ELR (cell line): ENCODE measurements at places on chromosomes 7 and 10.

DNA sequence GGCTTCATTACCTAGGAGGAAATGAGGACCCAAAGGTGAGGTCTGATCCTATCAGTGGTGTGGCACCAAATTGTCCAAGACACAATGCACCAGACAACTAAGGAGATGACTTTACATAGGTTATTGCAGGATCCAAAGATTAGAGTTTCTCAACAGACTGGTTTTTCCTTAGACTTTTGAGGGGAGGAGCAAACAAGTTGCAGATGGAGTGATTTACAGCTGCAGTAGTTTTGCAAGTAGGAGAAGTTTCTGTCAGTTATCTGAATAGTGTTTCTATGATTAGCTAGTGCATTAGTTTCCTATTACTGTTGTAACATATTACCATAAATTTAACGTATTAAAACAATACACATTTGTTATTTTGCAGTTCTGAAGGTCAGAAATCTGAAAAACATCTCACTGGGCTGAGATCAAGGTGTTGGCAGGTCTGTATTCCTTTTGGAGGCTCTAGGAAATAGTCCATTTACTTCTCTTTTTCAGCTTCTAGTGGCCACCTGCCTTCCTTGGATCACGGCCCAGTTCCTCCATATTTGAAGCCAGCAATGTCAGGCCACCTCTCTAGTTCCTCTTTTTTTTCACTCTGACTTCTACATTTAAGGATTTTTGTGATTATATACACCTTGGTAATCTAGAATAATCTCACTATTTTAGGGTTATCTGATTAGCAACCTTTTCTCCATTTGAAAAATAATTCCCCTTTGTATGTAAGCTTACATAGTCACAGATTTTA lies 994.9 kb downstream of the REEP3 start:
- DNase-seq = no peak

GRCh38 chr7:156725936-156726335 lies 85.4 kb downstream of the RNF32 start:
- DNase-seq = no peak

GRCh38 chr10:95513941-95514392 lies 47.2 kb downstream of the SORBS1 start:
- peak; percentile 27 for DNase-seq

DNA sequence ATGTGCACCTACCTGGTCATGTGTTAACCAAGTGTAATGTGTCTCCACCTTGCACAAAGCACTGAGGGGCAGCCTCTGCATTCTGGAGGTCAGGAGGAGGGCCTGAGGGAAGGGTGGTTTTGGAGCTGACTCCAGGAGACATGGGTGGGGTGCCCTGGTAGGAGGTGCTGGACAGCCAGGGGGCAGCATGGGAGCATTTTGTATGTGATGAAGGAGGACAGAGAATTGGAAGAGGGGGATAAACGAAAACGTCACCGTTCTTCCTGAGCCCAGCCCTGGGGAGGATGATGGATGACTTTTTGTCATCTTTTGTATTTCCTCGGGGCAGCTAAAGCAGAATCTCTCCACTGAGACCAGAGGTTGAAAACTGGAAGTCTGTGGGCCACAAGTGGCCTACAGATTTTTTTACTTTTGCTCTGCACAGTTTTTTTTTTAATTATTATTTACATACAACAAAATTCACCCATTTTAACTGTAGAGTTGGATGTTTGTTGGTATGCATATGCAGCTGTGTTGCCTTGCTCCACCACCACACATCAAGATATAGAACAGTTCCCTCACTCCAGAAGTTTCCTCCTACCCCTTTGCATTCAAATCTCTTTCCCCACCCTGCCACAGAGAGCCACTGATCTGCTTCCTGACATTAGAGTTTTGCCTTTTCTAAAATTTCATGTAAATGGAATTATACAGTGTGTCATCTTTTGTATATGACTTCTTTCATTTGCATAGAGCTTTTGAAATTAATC lies 242.5 kb downstream of the VTI1A start:
- peak; percentile 38 for DNase-seq

DNA sequence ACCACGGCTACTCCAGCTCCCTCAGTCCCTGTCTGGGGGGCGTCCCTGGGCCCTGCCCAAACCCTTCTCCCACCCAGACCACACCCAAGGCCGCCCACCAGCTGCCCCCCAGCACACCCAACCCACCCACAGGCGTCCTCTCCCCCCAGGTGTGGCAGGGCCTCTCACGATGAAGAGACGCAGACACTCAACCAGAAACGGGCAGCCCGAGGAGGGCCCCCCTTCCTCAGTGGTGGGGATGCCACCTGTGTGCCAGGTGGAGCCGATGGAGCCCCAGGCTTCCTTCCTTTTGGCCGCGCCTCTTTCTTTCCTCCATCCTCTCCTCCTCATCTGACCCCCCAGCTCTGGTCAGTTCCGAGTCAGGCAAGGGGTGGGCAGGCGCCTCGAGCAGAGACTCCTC lies 28.7 kb downstream of the ADGRA1 start:
- DNase-seq = no peak

DNA sequence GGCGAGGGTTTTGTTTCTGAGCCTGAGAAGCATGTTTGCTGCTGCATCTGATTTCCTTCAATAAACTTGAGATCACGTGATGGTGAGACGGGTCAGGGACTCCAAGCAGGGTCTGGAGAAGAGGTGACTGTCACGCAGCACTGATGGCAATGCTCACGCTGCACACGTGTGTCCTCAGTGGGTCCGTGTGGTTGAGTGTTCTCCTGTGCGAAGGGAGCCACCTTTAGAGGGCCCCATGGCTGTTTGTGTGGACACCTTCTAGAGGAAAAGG lies 100.4 kb downstream of the WDR37 start:
- DNase-seq = no peak

DNA sequence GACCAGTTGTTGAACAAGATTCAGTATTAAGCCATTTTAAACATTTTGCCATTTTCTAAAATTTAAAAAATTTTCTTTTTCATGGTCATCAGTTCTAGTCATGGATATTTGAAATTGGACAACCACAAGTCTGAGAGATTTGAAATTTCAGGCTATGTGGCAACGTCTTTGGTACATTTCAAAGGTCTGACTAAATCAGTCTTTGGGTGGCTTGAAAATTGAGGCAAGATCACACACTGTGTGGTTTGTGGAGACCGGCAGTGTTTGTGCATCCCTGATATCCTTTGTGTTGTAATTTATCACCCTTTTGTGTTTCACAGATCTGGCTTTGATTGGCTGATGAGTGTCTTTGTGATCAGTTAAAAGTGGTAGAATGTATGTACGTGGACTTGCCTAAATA lies 35.7 kb downstream of the CCAR1 start:
- no peak for DNase-seq

- peak; percentile 24 for DNase-seq
These were observed 11.7 kb downstream of the EPHB6 start for GRCh38 chr7:142866361-142867096.

GRCh38 chr7:18189500-18190126 lies 162.0 kb upstream of the PRPS1L1 start:
- no peak for DNase-seq

GRCh38 chr10:88346144-88346977 lies 236.8 kb downstream of the RNLS start:
- no peak for DNase-seq

DNA sequence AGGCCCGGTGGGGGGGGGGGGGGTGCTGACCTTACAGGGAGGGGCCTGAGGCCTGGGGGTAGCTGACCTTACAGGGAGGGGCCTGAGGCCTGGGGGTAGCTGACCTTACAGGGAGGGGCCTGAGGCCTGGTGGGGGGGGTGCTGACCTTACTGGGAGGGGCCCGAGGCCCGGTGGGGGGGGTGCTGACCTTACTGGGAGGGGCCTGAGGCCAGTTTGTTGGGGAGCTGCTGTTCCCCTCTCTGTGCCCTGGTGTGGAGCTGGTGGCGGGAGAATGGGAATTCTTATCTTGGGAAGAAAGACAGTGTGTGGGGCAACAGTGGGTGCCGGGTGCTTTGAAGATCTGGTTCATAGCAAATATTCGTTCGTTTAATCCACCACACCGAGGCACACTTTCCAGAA lies 46.6 kb upstream of the CFAP46 start:
- no peak for DNase-seq

GRCh38 chr10:88500656-88501055 lies 82.5 kb downstream of the RNLS start:
- no peak for DNase-seq

DNA sequence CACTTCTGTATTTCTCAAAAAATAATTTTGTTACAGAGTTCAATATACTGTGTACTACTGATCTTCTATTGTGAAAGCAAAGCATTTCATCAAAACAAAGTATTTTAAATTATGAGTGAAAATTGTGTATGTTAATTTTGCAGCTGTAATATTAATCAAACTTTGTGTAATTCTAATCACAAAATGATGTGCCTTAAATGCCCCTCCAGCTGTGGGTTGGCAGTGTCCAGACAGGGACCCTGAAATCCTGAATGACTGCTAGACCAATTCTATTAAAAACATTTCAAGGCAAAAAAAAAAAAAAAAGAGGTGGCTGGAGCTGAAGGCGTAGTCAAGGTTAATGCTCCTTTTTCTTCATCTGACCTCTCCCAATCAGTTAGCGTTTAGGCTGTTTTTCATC lies 36.2 kb downstream of the SCD start:
- no peak for DNase-seq

DNA sequence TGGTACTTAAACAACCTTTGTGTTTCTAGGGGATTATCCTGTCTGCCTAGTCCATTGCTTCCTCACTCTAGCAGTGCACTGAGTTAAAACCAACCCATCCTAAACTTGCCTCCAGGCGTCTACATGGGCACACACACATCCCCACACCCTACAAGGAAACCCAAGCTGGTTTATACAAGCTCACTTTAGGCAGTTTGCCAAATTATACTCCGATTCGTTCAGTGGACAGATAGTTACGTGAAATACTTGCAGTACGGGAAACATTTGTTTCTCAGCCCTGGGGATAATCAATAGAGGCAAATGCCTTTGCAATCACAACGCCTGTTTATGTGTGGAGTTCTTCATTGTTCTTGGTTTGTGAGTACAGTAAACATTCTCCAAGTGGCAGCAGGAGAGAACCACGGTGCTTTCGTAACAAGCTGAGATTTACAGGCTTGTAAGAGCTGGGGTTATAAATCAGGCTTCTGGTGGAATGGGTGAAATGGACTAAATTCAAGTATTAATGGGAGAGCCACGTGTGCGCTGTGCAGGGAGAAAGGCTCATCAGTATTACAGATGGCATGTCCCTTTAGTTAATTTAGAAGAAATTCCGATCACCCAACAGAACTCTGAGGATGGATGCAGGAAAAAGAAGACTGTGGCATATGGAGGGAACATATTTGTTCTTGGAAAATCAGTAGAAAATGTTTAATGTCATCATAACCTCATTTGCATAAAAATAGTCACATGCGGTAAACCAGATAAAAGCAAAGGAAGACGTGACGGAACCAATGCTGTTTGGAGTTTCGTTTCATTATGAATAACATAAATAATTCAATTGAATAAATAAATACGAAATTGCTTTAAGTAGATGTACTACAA lies 217.1 kb downstream of the GALNT17 start:
- DNase-seq = no peak

GRCh38 chr7:42197451-42197850 lies 39.6 kb downstream of the GLI3 start:
- peak; percentile 49 for DNase-seq

DNA sequence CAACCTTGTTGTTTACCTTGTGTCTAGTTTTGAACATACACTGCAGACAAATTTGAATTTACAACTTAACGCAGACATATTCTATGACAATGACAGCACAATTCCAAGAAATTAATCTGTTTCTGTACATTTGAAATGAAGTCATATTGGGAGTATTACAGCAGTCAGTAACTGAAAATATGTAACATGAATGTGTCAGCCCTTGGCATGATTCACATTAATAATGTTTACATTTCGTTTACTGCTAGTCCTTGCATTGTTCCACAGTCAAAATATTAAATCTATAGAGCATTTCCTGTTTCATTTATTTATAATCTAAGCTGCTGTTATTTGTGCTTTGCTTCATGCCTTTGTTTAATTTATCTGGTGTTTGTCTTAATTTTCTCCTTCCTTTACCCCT lies 80.4 kb downstream of the NOC3L start:
- peak; percentile 22 for DNase-seq

- DNase-seq = peak; percentile 88
These were observed 2.0 kb upstream of the GTPBP4 start for GRCh38 chr10:986137-986825.

GRCh38 chr10:56920601-56921261 lies 559.7 kb upstream of the ZWINT start:
- no peak for DNase-seq

DNA sequence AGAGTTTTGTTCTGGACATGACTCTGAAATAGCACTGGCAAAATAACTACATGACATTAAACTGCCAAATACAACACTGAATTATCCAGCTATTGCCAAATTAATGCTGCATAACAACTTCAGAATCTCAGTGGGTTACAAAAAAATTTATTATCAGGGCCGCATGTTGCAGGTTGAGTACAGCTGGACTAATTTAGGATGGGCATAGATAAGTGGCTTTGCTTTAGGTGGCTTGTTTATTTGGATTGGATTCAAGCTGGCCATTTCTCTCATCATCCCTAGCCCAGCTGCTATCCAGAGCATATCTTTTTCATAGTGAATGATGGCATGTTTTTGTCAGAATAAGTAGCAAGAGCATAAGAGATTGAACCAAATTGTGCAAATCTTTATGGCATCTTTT lies 1277.1 kb downstream of the REEP3 start:
- DNase-seq = no peak

DNA sequence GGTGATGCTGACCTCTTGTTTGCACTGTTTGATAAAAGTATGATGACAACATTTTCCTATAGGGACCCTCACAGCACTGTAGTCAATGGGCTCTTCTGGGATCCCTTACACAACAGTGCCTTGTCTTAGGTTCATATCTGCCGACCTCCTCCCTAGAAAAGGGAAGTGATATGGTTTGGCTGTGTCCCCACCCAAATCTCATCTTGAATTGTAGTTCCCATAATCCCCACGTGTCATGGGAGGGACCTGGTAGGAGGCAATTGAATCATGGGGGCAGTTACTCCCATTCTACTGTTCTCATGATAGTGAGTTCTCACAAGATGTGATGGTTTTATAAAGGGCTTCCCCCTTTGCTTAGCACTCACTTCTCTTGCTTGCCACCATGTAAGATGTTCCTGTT lies 23.1 kb downstream of the ZC3HAV1 start:
- no peak for DNase-seq

DNA sequence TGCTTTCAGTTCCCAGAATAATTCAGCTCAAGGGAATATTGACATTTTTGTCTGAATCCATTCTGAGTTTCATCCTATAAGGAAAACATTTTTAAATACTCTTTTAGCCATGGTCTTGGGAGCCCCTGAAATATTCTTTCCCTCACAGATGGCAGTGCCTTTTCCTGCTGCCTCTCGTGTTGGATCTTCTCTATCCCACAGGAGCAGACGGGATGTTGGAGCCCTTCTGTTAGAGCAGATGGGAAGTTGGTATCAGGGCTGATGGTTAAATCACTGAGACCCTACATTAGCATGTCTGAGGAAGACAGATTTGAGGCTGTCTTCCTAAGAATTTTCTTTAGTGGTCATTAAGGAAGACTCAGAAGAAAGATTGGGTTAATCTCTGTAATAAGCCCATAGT lies 737.8 kb downstream of the LRMDA start:
- no peak for DNase-seq

DNA sequence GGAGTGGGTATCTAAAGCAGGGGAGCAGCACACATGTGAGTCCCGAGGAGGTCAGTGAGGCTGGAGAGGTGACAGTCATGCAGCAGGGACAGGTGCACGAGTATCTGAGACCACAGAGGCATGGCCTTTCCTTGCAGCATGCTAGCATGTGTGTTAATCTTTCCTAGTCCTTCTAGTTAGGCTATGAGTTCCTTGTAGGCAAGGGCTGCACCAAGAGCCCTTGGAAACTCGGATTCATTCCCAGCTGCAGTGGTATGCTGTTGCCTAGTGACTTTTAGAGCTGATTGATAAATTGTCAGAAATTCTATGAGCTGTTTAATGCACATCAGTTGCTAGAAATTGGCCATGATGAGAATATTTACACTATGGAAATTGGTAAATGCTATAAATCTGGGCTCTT lies 132.0 kb downstream of the SORCS3 start:
- DNase-seq = no peak
